ENCODE measurements at places on chromosomes 3 and 15.
A peak's percentile ranks its signal among the peaks of the same experiment; 100 is the strongest.

DNA sequence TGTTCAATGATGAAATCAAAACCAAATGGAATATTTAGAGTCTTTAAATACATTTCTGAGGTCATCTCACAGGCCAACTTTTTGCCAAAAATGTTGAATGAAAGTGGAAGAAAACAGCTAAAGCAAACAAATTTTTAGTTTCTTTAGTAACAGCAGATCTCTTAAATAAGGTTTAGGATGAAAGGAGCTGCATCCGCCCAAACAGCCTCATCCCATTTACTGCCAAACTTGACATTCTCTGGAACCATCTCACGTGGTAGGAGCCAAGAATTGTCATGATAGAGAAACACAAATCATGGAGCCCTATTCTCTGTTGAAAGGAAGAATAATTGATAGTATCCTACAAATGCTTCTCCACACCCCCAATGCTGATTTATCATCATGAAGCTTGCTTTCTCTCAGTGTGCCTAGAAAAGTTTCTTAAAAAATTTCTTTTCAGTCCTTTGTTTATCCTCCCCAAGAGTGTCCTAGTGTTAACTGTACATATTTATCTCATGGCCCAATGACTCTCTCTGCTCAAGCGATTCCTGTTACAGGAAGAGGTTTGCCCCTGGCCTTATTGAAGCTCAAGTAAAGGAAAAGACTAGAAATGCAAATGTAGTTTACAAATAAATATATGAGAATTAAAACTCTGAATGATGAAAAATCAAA lies 23.4 kb downstream of the SLC9A9 start:
- DNase-seq: no peak

GRCh38 chr15:61038910-61039309 lies 190.2 kb downstream of the RORA start:
- DNase-seq: no peak

GRCh38 chr3:163812006-163812405 lies 1266.3 kb downstream of the SI start:
- DNase-seq: no peak

- DNase-seq: peak; percentile 87
Observed at GRCh38 chr3:134364061-134364935, 9.9 kb downstream of the AMOTL2 start.

- DNase-seq: no peak
Observed at GRCh38 chr3:13580256-13581023, 31.5 kb downstream of the FBLN2 start.

DNA sequence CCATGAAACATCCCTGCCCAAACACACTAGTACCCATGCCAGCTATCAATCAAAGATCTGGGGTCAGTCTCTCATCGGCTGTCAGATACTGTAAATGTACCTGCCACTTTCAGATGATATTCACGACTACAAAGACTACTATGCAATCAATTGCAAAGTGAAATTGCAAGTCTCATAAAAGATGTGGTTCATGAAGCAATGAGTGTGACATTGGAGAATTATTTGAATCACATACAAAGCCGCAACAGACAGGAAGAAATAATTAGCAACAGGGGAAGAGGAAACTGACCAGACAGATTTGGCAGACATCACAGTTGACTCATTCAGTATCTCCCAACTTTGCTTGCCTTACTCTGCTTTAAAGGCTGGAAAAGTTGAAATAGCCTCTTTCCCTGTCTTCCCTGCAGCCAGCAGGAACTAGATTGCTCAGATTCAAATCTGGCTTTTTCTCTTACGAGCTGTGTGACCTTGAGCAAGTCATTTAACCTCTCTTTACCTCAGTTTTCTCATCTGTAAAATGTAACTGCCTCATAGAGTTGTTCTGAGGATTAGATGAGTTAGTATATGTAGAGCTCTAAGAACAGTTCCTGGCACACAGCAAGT lies 95.7 kb upstream of the C3orf80 start:
- DNase-seq: no peak

DNA sequence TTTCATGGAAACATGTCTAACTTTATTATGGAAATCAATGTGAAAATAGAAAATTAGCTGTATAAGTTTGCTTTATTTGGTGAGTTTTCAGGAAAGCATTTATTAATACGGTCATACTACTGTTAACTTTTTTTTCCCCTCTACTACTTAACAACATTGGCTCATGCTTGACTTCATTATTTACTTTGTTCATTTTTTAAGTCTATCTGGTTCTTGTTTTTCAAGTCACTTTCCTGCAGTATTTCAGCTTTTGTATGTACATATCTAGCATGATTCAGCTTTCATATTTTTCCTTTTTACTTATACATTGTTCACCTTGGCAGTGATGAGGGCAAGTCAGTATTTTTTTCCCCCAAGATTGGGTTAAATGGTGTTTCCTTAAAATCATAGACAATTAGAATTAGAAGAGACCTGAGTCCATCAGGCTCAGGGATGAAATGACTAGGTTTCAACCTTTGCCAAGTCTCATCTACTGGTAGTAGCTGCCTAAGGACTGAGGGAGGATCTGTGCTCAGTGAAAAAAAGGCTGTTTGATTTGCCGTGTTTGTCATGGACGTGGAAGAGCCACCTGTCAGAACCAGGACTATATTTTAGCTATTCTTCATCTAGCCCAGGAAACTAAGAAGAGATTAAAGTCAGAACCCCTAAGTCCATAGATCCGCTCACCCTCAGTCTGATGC lies 15.4 kb downstream of the TMOD3 start:
- no peak for DNase-seq

GRCh38 chr3:187027531-187028278 lies 97.4 kb downstream of the ST6GAL1 start:
- no peak for DNase-seq

DNA sequence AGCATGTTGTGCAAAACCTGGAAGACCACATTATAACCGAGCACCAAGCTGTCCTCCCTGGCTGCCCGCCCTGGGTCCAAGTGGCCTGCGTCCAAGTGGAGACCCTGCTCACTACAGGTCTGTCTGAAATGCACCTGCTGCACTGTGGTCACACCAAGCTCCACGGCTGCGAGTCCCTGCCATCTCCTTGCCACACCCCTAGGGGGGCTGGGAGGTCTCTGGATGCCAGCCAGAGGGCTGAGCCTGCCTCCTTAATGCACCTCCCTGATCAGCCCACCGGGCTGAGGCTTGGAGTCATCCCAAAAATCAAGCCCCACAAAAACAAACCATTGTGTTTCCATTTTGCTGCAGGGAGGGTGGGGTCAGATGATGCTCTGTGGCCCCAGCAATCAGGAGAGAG lies 187.1 kb downstream of the MEGF11 start:
- DNase-seq: no peak

DNA sequence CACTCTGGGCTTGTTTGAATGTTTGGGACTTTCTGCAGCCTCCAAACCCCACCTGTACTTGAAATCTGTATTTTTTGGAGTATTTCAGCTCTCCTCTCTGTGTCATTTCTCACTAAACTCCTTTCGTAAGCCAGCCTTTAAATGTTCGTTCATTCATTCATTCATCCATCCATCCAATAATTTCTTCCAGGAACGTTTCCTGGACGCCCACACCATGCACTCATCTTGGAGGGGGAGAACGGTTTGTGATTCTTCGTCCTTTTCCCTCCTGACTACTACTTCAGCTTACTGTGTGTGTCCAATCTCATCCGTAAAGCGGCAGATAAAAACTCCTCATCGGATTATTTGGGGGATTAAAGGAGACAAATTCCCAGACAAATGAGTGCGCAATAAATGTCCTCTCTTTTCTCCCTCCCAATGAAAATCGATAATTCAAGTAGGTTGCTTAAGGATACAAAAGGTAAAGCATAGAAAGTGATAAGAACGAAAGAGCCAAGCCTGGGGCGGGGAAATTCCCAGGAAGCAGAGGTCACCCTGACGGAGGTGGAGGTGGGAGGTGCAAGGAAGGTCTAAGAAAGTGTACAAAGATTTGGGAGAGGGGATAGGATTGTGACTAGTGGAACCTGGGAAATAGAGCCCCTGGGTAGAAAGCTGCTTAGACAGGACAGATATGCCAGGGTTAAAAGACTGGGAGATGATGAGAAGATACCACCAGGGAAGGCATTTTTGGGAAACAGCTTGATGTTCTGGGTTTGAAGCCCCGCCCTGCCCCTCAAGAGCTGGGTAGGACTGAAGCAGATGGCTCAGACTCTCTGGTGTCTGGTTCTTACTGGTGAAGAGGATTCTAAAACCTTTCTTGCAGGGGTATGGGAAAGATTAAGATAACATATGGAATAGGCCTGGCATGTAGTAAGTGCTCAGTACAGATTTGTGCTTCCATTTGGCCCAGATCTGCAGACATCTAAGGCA lies 896 bp upstream of the KLHL25 start:
- DNase-seq: no peak

- DNase-seq: no peak
Observed at GRCh38 chr3:2420919-2421318, 322.3 kb downstream of the CNTN4 start.

DNA sequence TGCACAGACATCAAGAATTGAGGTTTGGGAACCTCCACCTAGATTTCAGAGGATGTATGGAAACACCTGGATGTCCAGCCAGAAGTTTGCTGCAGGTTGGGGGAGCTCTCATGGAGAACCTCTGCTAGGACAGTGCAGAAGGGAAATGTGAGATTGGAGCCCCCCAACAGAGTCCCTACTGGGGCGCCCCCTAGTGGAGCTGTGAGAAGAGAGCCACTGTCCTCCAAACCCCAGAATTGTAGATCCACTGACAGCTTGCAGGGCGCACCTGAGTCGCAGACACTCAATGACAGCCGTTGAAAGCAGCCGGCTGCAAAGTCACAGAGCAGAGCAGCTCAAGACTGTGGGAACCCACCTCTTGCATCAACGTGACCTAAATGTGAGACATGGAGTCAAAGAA lies 34.6 kb upstream of the EPHA6 start:
- no peak for DNase-seq

DNA sequence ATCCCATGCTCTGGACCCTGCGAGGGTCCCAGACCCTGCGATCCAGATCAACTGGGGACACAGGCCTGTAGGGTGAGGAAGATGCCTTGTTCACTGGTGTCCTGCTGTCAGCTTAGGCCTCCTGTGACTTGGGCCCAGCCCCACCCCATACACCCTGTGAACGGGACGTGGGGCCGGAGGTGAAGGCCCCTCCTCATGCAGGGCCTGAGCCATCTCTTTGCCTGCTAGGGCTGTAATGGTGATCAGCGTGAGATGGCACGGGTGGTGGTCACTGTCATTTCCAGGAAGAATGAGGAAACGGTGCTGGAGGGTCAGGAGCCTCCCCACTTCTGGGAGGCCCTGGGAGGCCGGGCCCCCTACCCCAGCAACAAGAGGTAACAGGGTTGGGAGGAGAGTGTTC lies 12.4 kb downstream of the VILL start:
- no peak for DNase-seq

- no peak for DNase-seq
Observed at GRCh38 chr3:65702202-65702601, 336.5 kb downstream of the MAGI1 start.

DNA sequence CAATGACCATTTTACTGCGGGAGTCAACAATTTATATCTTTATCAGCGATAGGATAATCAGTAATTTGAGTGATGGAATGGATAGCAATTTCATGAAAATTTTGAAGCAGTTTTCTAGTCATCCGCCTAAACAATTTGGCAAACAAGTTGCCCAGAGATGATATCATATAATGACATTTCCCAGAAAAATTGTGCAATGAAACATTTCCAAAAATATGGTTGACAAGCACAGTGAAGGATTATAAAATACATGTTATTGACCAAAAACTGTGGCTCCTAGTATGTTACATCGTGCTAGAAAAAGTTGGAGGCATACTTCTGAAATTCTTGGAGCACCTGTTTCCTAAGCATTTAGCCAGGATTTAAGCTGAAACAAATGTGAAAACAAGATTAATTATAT lies 145.1 kb downstream of the GHSR start:
- no peak for DNase-seq

DNA sequence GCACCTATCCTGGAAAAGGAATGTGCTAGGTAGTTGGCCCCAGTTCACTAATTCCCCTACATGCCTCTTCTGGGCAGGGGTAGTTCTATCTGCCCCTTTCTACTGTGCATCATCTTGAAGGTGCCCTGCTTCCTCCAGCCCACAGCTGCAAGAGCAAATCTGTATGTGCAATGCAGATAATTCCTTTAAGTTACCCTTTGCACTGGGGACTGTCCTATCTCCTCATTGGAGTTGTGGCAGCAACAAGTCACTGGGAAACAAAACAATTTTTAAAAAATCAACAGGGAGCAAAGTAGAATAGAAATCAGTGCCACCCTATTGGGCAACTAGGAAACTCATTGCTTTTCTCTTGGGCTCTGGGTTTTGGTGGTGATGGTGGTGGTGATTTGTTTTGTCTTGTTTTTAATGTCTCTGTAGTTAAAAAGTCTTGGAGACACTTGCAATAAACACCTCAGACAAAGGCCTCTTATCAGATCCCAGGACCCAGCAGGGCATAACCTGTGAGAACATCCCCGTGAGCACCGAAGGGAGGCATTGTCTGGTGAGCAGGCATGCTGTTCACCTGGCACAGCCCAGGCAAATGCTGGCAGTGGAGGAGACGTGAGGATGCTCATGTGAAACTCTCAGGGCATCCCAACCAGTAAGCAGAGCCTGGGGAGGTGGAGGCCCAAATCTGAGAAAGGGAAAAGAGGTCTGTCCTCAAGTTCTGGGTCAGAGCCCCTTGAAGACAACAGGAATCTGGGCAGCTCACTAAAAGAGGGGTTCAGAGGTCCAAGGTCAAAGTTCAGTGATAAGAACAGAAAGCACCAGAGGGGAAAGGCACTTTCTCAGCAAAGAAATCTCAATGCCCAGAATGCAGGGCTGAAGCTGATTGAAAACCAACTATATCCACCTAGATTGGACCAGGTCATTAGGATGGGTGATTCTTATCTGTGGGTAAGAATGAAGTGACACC lies 27.9 kb downstream of the C2CD4B start:
- no peak for DNase-seq

DNA sequence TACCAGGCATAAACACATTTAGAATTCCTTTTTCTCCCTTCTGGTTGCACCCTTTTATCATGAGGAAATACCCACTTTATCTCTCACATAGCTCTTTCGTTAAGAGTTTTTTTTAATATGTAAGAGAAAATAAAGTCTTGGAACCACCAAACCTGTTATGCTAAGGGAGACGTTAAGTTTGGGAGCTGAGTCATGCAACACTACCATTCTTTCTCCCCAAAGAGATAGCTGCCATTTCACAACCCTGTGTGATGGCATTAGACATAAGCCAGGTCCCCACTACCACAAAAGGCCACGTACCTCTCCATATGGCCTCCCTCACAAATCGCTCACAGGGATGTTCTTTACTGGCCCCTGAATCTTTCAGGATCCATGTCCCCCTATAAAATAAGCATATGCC lies 7.6 kb upstream of the NIPA1 start:
- no peak for DNase-seq

- DNase-seq: no peak
Observed at GRCh38 chr3:45746165-45746776, 50.1 kb downstream of the SLC6A20 start.

GRCh38 chr3:42732196-42732828 lies 29.7 kb upstream of the HHATL start:
- DNase-seq: no peak

DNA sequence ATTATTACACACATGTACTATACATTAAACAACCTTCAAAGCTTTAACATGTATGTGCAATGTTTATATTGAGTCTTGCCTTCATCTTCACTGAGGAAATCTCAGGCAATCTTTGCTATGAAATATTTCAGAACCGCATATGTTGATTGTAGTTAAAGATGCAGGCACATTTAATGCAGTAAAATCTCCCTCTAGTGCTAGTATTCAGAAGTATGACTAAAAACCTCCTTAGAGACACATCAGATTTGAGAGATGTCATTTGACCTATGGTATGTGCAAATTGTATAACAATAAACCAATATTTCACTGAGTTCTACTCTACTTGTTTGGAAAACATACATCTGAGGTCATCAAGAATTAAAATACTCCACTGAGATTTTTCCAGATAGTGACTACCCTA lies 123.8 kb upstream of the C15orf61 start:
- no peak for DNase-seq

GRCh38 chr15:71115567-71116351 lies 488 bp downstream of the THSD4 start:
- DNase-seq: no peak
